ENCODE measurements at places on chromosomes 7 and 10.

DNA sequence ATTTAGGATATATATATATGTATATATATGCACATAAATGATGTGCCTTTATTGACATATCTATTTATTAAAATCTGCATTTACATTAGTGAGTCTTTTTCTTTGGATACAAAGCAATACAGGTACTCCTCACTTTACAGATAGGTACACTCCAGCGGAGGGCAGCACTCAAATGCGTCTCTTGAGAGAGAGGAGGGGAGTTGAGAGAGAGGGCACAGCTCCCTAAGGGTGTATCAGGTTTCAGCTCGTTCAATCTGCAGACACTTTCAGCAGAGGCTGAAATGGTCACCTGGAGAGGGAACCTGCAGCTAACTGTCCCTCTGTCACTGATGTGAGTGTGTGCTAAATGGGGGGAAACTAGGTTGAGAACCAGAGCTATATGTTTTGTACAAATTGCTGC lies 21.5 kb downstream of the C10orf53 start:
- DNase-seq = no peak

DNA sequence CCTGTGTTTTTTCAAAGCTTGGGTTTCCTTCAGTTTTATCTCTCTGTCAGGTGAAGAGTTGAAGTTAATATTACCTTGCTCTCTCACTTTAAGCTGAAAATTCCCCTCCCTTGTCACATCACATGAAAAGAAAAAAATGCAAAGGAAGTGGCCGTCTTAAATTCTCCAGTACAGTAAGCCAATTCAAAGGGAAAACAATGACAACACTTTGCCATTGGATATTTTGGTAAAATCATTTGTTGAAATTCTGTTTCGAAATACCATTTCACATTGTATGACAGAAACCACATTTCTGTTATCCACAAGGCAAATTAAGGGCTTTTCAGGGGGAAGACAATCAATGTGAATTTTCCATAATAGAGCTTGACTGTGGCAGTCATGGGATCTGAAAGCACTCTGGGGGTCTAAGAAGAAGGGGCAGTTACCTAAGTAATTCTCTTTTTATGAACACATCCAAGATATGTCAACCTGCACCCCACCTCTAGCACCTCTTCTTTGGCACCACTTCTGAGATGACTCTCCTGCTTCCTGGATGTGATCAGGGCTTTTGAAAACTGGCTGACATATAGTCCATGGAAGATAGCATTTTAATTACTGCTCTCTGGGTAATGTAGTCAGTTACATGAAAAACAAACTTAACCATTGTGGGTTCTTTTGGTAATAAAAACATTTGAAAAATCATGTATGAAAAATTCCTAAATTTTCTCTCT lies 63.8 kb downstream of the ENTPD1 start:
- DNase-seq = no peak

DNA sequence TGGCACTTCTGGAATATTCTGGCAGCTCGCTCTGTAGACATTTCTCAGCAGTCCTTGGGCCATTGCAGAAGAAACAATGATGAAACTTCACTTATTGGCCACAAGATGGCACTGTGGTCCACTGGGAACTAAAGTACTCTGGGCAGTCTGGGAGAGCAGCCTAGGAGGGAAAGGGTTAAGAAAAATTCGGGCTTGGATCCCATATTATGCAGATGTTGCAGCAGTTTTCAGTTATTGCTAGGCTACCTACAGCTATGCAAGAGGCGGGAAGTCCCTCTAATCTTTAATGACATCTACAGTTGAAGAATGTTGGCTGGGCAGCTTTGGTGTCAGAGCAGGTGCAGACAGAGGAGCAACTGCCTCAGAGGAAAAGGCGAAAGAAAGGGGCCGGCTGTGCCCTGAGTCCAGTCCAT lies 201.7 kb upstream of the PRSS58 start:
- peak; percentile 85 for DNase-seq

GRCh38 chr7:130481898-130482297 lies 10.0 kb upstream of the MEST start:
- peak; percentile 31 for DNase-seq

- DNase-seq = no peak
Observed at GRCh38 chr10:131195116-131195515, 116.4 kb downstream of the TCERG1L start.

- no peak for DNase-seq
Observed at GRCh38 chr10:101576211-101576863, 11.7 kb downstream of the POLL start.

DNA sequence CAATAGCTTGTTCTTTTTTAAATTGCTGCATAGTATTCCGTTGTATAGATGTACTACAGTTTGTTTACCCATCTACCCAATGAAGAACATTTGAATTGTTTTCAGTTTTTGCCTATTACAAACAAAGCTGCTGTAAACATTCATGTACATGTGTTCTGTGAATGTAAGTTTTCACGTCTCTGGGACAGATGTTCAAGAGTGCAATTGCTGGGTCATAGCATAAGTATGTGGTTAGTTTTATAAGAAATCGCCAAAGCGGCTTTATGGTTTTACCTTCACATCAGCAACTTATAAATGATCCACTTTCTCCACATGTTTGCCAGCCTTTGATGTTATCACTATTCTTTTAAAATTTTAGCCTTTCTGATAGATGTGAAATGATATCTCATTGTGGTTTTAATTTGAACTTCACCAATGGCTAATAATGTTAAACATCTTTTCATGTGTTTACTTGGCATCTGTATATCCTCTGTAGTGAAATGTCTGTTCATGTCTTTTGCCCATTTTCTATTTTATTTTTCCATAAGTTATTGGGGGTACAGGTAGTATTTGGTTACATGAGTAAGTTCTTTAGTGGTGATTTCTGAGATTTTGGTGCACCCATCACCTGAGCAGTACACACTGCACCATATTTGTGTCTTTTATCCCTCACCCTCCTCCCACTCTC lies 73.5 kb downstream of the TBXAS1 start:
- DNase-seq = no peak

DNA sequence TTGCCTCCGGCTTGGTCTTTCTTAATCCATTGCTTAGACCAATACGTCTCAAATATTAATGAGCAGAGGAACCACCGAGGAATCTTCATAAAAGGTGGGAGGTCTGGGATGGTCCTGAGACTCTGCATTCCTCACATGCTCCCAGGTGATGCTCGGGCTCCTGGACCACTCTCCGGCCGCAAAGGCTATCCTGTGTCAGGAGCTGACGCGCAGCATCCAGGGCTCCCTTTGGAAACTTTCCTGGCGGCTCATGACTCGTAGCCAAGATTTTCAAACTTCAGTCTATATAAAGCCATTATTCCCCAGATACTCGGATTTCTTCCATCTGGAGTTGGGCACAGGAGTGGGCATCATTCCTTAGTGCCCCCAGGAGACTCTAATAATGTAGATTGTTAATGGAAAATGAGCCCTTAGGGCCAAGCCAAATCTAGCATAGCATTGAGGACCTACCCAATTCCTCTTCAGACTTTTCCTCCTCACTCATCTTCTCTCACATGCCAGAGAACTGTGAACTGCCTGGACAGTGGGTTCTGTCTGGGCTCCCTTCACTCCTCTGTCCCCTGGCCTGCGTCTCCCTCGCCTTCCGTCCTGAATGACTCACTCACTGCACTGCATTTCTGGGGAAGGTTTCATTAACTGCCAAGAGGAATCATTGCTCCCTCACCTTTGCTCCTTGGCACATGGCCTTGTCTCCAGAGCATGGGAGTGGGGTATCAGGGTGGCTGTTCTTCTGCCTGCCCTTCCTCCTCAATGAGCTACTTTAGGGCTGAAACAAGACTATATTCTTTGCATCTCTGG lies 89.3 kb downstream of the MKI67 start:
- DNase-seq = peak; percentile 77
